Esophagus squamous epithelium (tissue), 5 donors: ENCODE measurements at places on chromosomes 12 and 14.

DNA sequence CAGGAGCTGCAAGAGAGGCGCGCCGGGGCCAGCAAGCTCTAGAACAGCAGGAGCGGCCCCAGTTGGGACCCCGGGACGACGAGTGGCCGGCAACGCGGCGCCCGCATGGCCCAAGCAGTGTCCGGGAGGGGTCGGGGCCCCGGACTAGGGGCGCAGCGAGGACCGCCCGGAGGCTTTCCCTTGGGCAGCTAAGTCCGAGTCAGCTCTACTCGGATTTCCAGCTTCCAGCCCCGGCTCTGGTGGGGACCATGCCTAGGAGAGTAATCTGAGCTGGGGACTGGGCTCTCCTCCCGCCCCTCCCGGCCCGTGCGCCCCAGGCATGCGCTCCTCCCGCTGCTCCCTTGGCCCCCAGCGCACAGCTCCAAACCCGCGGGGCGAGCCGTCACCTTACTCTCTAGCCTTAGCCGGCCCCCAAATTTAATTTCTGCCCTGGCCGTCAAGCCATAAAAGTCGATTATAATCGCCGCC, 41.6 kb upstream of the CAPRIN2 start:
- DNase-seq: no peak
- no peaks in the 10 kb centered on the region for H3K36me3 ChIP-seq
- no peaks in the 10 kb centered on the region for H3K27me3 ChIP-seq
- H3K27ac ChIP-seq: peak overlapping the region; percentile 79
- H3K4me3 ChIP-seq: peak overlapping the region; percentile 54
- H3K4me1 ChIP-seq: peaks cover 22% of the 10 kb centered on the region

DNA sequence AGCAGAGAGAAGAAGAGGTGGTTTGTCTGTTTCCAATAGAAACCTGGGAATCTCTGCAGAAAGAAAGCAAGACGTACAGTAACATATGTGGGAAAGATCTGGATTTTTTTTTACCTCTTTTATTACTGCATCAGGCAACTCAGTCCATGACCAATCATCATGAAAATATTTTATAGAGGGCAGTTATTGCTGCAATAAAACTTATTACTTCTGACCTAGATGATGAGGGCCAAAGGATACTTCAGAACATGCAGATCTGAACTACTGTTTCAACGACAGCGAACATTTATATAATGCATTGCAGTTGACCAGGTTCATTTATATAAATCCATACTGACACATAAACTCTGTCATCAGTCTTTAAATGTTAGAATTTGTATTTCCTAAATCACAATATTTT, 67.7 kb downstream of the STAB2 start:
- no peaks in the 10 kb centered on the region for H3K36me3 ChIP-seq
- H3K27ac ChIP-seq: no peak overlapping the region
- DNase-seq: no peak
- H3K27me3 ChIP-seq: peaks cover 27% of the 10 kb centered on the region

DNA sequence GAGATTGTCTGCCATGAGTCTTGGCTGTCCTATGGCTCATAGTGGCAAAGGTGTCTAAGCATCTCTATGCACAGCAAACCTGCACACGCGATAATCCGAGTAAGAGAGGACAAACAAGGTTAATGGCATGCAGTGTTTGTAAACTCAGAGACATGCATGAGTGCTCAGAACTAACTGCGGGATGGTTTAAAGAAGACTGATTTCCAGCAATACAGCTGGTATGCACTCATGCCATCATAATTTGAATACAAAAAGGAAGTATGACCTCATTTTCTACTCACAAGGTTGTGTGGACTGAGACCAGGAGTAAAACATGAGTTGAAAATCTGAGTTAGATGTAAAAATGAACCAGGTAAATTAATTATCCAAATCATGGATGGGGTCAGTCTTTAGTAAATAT, 16.6 kb upstream of the TCP11L2 start:
- H3K27ac ChIP-seq: no peak overlapping the region
- no peak overlapping the region for H3K4me3 ChIP-seq
- no peaks in the 10 kb centered on the region for H3K36me3 ChIP-seq
- no peaks in the 10 kb centered on the region for H3K4me1 ChIP-seq

GRCh38 chr12:108313606-108314351, 25.3 kb downstream of the CMKLR1 start:
- H3K36me3 ChIP-seq: no peaks in the 10 kb centered on the region
- peak overlapping the region; percentile 2 for H3K27ac ChIP-seq
- no peaks in the 10 kb centered on the region for H3K27me3 ChIP-seq
- DNase-seq: no peak
- H3K4me3 ChIP-seq: no peak overlapping the region
- H3K4me1 ChIP-seq: peaks cover 49% of the 10 kb centered on the region

GRCh38 chr12:22722081-22722480, 97.1 kb downstream of the ETNK1 start:
- no peak overlapping the region for H3K27ac ChIP-seq
- no peaks in the 10 kb centered on the region for H3K27me3 ChIP-seq
- no peak overlapping the region for H3K4me3 ChIP-seq
- H3K4me1 ChIP-seq: no peaks in the 10 kb centered on the region
- DNase-seq: no peak

DNA sequence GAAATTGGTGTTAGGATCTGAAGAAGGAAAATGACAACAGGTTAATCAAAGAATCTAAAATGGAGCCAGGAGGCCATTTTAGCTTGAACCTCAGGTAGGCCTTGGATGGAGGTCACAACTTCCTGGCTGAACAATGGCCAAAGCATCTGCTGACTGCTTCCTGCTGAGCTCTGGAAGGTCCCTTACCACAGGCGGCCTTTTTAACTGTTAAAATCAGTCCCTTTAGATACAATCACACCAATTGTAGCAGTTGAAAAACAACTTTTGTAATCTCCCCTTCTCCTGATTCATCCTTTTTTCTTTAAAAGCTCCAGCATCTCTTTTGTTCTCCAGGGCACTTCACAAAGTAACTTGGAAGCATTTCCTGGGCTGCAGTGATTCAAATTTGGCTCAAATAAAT, 388.8 kb downstream of the PDZRN4 start:
- no peak overlapping the region for H3K27ac ChIP-seq
- no peaks in the 10 kb centered on the region for H3K4me1 ChIP-seq
- no peaks in the 10 kb centered on the region for H3K27me3 ChIP-seq

GRCh38 chr12:91413581-91414546, 231.2 kb upstream of the DCN start:
- no peaks in the 10 kb centered on the region for H3K27me3 ChIP-seq
- DNase-seq: no peak
- H3K4me1 ChIP-seq: no peaks in the 10 kb centered on the region
- H3K27ac ChIP-seq: no peak overlapping the region

DNA sequence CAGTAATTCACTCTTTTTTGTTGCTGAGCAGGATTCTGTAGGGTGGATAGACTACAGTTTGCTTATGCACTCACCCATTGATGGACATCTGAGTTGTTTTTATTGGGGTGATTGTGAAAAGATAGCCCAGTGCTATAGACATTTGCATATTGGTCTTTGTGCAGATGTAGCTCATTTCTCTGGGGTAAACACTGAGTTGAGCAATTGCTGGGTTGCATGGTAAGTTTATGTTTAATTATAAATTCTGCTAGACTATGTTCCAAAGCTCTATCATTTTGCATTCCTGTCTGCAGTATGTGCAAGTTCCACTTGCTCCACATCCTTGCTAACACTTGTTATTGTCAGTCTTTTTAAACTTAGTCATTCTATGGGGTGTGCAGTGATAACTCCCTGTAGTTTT, 65.4 kb upstream of the RFLNA start:
- no peak overlapping the region for H3K4me3 ChIP-seq
- H3K27ac ChIP-seq: no peak overlapping the region
- no peak for DNase-seq
- no peaks in the 10 kb centered on the region for H3K36me3 ChIP-seq
- peaks cover 22% of the 10 kb centered on the region for H3K27me3 ChIP-seq

DNA sequence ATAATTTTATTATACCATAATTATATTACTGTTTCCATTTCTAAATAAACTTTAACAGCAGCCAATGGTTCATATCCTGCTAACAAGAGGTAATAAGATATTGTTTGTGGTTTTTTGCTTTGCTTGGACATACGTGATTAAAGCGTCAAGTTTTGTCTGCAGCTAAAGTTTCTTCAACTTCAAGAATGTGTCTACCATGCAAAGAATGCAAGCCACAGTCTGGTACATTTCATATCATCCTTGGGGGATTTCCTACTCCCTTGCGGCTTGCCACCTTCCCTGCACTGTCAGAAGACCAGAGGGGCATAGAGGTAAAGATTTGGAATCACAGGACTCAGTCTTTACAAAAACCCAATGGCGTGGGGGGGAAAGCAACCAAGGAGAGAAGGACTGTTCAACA, 125.2 kb downstream of the MED13L start:
- DNase-seq: no peak
- no peak overlapping the region for H3K4me3 ChIP-seq
- H3K27me3 ChIP-seq: no peaks in the 10 kb centered on the region
- peaks cover 66% of the 10 kb centered on the region for H3K4me1 ChIP-seq

GRCh38 chr12:64678248-64678647, 68.0 kb downstream of the RASSF3 start:
- no peaks in the 10 kb centered on the region for H3K36me3 ChIP-seq
- DNase-seq: no peak
- H3K27me3 ChIP-seq: no peaks in the 10 kb centered on the region

- H3K27me3 ChIP-seq: no peaks in the 10 kb centered on the region
- peaks cover 21% of the 10 kb centered on the region for H3K4me1 ChIP-seq
- no peaks in the 10 kb centered on the region for H3K36me3 ChIP-seq
- DNase-seq: no peak
Observed at GRCh38 chr12:54220092-54220557, 31.3 kb upstream of the SMUG1 start.

DNA sequence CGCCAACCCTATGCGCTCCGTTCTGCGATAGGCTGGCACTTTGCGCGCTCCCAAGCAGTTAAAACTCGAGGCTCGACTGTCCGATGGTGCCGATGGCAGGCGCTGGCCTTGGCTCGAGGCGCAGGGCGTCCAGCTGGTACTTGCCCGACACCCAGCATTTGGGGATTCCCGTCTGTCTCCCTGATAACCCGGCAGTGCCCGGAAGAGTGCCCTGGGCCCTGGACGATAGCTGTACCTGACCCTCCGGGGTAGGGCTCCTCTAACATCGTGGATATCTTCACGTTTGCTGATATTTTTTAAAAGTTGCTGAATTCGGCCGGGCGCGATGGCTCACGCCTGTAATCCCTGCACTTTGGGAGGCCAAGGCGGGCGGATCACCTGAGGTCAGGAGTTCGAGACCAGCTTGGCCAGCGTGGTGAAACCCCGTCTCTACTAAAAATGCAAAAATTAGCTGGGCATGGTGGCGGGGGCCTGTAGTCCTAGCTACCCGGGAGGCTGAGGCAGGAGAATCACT, 908 bp upstream of the WIF1 start:
- peaks cover 13% of the 10 kb centered on the region for H3K4me1 ChIP-seq
- no peaks in the 10 kb centered on the region for H3K27me3 ChIP-seq
- DNase-seq: no peak
- H3K4me3 ChIP-seq: no peak overlapping the region
- no peak overlapping the region for H3K27ac ChIP-seq

- H3K27me3 ChIP-seq: no peaks in the 10 kb centered on the region
- H3K4me3 ChIP-seq: no peak overlapping the region
- H3K36me3 ChIP-seq: peaks cover 8% of the 10 kb centered on the region
- H3K27ac ChIP-seq: peak overlapping the region; percentile 27
- DNase-seq: no peak
Observed at GRCh38 chr14:95530473-95531276, 4.2 kb upstream of the GLRX5 start.

DNA sequence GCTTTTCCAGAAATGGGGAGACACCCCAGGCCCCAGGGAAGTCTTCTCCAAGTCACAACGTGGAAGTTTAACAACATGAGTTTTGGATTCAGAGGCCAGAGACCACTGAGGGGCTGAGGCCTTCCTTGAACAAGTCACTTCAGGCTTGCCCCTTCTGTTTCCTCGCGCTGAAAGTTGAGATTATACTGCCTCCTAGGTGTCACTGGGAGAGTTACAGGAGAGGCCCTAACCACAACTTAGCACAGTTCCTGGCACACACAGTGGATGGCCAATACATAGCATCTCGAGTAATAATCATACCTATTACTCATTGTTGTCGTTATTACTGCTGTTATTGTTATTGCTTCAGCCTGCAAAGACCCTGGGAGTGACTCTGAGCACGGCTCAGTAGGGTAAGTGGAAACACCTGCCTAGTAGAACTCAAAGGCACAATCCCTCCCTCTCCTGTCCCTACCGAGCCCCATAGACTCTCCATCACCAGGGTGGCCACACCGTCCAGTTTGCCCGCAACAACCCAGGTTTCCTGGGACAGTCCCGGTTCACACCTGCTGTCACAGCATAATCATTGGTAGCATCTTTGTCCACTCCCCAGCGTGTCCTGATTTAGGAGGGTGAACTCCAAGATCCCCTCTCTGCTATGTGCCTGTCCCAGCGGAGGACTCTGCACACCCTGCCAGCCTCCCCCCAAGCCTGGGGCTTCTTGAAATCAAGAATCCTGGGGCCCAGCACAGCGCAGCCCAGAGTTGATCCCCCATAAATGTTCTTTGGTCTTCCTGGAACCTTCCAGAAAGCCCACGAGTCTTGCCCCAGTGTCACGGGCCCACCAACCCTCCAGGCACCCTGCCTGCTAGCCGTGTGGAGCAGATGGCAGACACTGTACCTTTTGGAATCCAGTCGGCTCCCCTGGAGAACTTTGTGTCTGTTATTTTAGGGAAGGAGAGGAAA, 85.0 kb downstream of the SYNE3 start:
- no peaks in the 10 kb centered on the region for H3K4me1 ChIP-seq
- no peak for DNase-seq
- peaks cover 50% of the 10 kb centered on the region for H3K36me3 ChIP-seq
- no peak overlapping the region for H3K4me3 ChIP-seq
- H3K27me3 ChIP-seq: no peaks in the 10 kb centered on the region

DNA sequence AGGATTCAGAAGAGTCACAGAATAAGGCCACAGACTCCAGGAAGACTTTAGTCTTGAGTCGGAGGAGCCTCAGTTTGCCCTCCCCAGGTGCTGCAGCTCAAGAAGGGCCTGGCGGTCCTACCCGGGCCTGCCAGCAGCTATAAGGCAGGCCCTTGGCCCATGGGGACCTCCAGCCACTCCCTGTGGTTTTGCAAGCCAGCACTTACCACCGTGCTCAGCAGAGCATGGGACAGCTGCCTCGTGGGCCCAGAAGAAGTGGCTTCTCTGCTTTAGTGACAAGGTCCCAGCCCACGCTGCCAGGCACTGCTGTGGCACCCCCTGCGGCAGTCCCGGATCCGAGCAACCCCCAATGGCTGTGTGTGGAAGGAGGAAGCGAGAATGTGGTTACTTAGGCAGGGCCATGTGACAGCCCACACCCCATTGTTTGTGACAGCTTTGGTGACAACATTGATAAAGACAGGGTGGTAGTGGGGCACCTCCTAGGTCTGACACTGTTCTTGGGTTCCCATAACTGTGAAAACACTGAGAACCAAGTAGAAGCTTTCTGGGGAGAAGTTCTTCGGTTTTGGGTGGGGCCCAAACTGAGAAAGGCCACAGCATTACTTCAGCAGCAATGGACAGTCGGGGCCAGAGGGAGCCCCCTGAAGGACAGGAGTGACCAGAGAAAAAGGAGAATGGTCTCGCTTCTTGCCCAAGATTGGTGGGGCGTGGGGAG, at the start of gene SELPLG:
TSS of gene SELPLG (minus strand) at position 361 of the 715 bp plus-strand sequence. CDS start 9,587 bp downstream, outside the sequence.
- no peaks in the 10 kb centered on the region for H3K27me3 ChIP-seq
- peak; percentile 67 for DNase-seq
- H3K27ac ChIP-seq: peak within 1 kb of the TSS; percentile 65
- H3K4me1 ChIP-seq: peaks cover 67% of the 10 kb centered on the region
